ENCODE measurements at places on chromosomes 3 and 15.

DNA sequence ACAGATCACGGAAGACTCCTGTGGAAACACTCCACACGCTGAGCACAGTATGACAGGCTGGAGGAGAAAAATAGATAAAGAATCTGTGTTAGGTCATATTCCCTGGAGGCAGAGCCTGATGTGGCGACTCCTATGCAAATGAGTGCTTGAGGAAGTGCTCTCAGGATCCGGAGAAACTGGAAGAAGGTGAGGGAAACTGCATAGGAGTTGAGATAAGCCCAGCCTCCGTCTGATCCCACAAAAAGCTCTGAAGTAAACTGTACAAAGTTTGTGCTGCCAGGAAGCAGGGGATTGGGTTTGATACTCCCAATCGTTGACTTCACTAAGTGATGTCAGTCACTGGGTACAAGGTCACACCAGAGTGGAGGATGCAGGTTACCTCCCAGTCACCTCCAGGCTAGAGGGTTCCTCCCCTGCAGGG is 33.4 kb downstream of the OSBPL10 start:
- DNase-seq, result no peak

DNA sequence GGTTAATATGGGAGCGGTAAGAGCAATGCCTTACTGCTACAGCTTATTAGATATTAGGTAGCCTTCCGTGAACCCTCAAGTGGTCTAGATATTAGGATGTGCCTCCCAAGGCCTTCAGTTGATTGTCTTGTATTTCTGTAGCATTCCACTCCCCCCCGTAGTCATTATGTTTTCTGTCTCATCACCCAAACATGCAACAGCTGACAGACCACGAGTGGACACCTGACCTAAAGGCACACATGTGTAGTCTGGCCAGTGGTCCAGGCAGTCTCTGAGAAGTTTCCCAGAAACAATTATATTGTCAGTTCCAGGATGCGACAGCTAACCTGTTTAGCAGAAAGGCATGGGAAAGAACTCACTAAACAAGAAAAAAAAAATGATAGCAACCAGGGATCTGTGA is 1000.9 kb downstream of the AGBL1 start:
- no peak for DNase-seq

- DNase-seq, result no peak
Observed at GRCh38 chr3:10528046-10528445, 22.7 kb upstream of the ATP2B2 start.

DNA sequence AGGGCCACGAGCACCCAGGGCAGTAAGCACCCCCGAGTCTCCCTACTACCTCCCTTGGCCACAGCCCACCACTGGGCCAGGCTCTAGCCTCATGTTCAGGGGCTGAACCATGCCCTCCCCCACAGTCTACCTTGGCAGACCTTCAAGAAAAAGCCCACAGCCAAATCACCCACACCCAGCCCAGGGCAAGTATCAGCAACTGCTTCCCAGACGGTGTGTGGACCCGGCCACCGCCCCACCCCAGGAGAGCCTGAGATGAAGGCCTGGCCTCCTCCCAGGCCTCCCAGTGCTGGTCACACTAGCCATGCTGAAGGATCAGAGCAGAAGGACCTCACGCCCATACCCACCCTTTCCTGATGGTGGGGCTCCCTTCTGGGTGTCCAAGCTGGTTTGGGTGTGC is 92.0 kb upstream of the LINGO1 start:
- DNase-seq, result no peak

DNA sequence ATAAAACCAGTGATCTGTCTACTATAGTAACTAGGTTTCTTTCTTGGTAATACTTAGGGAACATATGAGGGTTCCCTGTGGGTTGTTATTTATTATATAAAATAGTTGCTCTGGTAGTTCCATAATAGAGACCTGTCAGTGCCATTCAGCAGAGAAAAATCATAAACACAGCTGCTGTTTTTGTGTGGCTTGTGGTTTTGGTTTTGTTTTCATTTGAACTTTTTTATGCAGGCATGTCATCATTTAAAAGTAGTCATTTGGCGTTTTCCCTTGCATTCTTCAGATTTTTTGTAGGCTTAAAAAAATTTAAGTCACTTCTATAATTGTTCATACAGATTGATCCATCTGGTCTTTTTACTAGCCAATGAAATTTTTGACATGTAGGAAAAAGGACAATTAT is 47.9 kb downstream of the PIK3CA start:
- DNase-seq, result no peak

DNA sequence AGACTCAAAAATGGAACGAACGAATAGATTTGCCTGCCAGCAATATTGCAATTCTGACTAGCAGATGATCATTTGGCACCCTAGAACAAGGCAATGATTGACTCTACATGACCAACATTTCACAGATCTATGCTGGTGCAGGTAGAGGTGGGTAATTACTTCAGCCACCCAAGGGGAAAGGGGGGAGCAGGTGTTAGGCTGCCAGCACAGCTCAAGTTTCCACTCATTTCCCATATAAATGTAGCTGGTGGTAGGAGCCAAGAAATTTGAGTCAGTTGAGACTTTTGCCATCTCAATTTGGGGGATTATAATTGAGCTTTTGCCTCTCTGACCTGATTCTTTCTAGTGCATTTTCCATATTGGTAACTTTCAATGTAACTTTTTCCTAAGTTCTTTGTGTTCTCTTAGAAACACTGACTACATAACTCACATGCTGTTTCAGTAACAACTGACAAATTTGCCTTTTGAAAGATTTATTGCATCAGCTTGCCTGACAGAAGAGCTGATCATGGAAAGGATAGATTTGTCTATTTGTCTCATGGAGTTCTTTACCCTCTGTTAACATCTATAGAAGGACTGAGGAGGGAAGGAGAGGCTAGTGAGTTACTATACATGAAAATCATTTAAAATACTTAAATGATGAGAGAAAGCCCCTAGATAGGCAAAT is 902.5 kb downstream of the ZPLD1 start:
- no peak for DNase-seq

DNA sequence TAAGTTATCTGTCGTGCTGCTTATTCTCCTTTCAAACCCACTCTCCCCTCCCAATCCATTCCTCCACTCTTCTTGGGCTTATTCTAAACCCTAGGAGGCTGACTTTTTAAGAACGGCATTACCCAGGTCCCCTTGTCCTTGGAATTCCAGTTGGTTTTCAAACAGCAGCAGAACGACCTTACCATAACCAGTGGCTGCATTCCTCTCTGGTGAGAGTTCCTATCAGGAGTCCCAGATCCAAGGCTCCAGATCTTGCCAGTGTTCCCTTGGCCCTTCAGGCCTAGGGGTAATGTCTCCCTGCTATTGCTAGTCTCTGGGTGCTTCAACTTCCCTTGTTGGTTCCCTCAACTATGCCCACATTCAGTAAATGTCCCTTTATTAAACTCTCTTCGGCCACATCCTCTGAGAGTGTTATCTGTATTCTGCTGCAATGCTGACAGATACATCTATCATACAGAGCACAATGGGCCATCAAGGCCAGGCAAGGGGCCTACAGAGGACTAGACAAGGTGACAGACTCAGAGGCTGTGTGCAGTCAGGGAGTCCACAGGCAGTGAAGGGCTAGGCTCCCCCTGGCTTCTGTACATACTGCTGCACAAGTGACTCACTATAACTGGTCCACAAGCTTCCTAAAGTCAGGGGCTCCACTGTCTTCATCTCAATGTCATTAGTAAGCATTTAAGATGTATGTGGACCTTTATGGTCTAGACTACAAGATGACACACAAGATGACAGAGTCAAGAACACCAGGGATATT is 10.1 kb downstream of the LYSMD2 start:
- no peak for DNase-seq

GRCh38 chr3:31522152-31522551 is 10.6 kb upstream of the STT3B start:
- no peak for DNase-seq

- DNase-seq, result no peak
Observed at GRCh38 chr3:66037330-66037985, 1.3 kb downstream of the MAGI1 start.

- no peak for DNase-seq
Observed at GRCh38 chr3:58575971-58576652, 1.1 kb downstream of the FAM107A start.

DNA sequence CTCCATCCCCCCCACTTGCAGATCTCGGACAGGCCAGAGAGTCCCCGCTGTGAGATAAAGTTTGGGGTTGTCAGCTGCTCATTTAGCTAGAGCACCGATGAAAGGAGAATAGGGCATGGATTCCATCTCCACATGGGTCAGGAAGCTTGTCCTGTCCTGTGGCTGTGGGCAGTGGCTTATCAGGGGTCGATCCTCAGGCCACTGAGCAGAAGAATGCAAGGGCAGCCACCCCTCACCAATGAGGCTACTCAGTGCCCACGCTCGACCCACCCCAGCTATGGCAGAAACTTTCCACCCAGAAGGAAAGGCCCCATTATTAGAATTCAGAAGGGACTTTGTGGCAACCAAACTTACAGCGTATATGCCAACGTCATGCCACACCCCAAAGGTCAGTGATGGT is 43.3 kb downstream of the CPN2 start:
- no peak for DNase-seq

DNA sequence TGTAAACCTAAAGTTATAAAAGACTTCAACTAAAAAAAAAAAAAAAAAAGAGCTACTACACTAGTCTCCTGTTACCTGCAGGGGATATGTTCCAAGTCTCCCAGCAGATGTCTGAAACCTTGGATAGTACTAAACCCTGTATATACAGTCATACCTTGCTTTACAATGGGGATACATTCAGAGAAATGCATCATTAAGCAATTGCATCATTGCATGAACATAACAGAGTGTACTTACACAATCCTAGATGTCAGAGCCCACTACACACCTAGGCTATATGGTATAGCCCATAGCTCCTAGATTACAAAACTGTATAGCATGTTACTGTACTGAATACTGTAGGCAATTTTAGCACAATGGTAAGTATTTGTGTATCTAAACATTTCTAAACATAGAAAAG is 119.1 kb downstream of the GMPS start:
- DNase-seq, result no peak

DNA sequence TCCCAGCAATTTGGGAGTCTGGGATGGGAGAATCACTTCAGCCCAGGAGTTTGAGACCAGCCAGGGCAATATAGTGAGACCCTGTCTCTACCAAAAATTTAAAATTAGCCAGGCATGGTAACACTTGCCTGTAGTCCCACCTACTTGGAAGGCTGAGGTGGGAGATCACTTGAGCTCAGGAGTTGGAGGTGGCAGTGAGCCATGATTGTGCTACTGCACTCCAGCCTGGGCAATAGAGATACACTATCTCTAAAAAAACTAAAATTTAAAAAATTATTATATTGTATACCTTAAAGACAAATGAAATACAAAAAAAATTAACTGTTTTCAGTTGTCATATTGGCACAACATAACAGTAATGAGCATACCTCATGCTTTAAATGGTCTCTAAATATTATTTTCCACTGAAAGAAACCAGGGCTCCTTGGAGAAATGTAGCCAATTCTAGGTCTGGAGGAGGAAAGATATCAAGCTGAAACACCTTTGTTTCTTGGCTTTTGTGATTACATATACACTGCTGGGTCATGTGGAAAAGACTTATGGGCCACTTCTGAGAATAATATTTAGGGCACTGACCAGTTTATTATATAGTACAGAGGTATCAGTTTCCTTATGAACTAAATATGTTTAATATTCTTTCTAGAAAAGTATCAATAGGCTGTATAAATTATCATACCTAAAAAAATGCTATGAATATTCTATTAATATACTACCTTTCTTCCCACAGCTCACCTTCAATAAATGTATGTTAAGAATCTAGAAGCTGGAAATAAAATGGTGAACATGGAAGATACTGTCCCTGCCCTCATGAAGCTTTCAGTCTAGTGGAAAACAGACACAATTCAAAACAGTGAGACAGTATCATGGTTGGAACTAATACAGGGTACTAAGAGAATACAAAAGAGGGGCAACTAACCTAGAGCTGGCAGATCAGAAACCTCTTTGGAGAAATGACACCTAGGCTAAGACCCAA is 119.5 kb downstream of the TMCC1 start:
- no peak for DNase-seq

GRCh38 chr15:83282776-83283137 is 1.7 kb downstream of the BNC1 start:
- DNase-seq, result no peak

DNA sequence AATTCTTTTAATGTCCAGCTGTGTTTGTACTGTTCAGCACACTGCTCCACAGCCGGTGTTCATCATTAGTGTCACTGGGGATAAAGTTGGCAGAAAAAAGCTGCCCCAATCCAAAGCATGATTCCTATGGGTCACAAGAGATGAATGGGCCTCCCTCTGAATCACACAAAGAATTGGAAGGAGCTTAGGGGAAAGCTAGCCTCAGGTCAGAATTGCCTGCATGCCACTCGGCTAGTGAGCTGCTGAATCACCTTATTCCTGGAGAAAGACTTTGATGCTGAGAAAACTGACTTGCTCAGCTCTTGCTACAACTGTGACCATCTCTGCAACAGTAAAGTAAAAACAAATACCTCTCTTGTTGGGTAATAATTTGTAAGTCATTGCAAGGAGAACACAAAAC is 3.5 kb downstream of the CCK start:
- DNase-seq, result no peak

DNA sequence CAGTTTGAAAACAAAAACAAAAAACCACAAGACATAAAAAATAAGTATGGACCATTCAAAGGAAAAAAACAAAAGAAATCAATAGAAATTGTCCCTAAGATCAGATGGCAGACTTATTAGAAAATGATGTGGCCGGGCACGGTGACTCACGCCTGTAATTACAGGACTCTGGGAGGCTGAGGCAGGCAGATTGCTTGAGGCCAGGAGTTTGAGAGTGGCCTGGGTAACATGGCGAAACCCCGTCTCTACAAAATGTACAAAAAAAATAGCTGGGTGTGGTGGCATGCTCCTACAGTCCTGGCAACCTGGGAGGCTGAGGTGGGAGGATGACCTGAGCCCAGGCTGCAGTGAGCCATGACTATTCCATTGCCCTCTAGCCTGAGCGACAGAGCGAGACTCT is 16.6 kb downstream of the SPCS1 start:
- no peak for DNase-seq

- DNase-seq, result no peak
Observed at GRCh38 chr3:107983247-107983646, 107.6 kb downstream of the CD47 start.

- DNase-seq, result no peak
Observed at GRCh38 chr15:99486371-99487336, 79.1 kb upstream of the MEF2A start.

DNA sequence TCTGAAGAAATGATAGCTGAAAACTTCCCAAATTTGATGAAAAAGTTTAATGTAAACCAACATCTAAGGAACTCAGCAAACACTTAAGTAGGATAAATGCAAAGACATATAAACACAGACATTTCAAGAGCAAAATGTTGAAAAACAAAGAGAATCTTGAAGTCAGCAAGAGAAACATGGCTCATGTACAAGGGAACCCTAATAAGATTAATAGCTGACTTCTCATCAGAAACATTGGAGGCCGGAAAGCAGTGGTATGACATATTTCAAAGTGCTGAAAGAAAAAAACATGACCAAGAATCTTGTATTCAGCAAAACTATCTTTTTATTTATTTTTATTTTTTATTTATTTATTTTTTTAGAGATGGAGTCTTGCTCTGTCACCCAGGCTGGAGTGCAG is 10.6 kb upstream of the PRKCI start:
- no peak for DNase-seq
